ENCODE measurements at places on chromosomes 7 and 10.

- no peak for DNase-seq
Measured at GRCh38 chr10:24207341-24207740, 1.6 kb upstream of the KIAA1217 start.

DNA sequence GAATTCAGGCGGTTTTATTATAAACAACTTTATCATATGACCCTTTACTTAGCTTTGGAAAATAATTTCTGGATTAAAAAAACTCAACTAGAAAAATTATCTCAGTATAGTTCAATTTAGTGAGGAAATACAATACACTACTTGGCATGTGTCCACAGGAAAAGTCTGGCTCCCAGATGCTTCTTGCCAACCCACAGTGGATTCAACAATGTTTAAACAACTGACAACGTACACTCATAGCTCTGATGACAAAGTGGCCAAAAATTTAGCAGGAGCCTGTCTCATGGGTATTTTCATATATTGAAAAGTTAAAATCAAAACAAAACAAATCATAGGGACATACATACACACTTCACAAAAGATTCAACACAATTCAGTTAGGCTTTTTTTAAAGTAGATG is 158.8 kb downstream of the SKAP2 start:
- DNase-seq: peak; percentile 71

- DNase-seq: no peak
Measured at GRCh38 chr10:86391236-86391840, 24.7 kb upstream of the GRID1 start.

GRCh38 chr7:116316838-116317628 is 106.7 kb downstream of the TES start:
- peak; percentile 89 for DNase-seq

- no peak for DNase-seq
Measured at GRCh38 chr7:44505595-44505994, 15.1 kb upstream of the NUDCD3 start.

GRCh38 chr10:4343091-4343490 is 482.9 kb upstream of the AKR1E2 start:
- no peak for DNase-seq

GRCh38 chr7:6578114-6579084 is 1.1 kb downstream of the ZDHHC4 start:
- DNase-seq: peak; percentile 83

GRCh38 chr10:77661100-77661499 is 23.5 kb upstream of the KCNMA1 start:
- DNase-seq: no peak

DNA sequence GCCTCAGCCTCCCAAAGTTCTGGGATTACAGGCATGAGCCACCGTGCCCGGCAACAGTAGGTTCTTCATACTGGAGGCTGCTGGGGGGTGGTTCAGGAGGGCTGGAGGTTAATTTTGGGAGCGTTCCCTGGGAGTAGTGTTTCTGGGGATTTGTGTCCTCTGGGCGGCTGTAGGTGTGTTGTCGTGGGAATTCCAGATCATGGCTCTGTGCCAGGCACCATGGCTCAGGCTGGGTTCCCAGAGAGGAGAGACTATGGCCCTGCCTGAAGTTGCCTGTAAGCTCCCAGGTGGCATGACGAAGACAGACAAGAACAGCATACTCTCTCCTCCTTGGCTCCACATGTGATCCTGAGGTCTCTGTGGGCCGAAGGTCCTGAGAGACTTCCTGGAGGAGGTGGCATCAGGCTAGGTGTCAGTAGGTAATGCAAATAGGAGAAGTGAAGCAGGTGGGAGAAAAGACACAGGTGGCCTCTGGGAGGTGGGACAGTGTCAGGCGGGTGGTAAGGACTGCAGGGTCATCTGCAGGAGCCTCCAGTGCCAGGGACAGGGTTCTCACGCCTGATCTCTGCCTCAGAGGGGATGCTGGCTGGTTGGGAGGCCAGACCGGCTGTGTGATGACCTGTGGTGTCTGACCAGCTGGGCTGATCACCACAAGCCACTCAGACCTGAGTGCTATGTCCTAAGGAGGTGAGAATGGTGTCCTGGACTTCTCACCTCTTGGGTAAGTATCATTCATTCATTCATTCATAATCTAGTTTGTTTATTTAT is 18.7 kb downstream of the CLIP2 start:
- DNase-seq: peak; percentile 53

DNA sequence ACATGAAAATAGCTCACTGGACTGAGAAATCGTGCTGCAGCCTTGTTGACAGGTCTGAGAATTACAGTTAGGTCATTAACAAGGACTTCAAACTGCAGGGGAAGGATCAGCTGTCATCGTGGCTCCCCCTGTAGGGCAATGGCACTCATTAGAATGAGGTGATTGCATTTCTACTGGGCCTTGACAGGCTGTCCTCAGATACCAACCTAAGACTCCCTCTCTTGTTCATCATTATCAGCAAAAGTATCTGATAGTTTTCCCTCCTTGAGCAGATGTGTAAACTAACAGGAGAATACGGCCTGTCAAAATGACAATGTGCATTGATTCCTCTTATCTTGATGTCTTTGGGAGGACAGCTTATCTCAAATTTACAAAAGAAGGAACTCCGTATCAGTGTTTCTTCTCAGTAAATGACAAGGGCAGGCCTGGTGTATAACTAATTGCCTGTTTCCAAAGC is 648.5 kb upstream of the LRRN3 start:
- DNase-seq: no peak

DNA sequence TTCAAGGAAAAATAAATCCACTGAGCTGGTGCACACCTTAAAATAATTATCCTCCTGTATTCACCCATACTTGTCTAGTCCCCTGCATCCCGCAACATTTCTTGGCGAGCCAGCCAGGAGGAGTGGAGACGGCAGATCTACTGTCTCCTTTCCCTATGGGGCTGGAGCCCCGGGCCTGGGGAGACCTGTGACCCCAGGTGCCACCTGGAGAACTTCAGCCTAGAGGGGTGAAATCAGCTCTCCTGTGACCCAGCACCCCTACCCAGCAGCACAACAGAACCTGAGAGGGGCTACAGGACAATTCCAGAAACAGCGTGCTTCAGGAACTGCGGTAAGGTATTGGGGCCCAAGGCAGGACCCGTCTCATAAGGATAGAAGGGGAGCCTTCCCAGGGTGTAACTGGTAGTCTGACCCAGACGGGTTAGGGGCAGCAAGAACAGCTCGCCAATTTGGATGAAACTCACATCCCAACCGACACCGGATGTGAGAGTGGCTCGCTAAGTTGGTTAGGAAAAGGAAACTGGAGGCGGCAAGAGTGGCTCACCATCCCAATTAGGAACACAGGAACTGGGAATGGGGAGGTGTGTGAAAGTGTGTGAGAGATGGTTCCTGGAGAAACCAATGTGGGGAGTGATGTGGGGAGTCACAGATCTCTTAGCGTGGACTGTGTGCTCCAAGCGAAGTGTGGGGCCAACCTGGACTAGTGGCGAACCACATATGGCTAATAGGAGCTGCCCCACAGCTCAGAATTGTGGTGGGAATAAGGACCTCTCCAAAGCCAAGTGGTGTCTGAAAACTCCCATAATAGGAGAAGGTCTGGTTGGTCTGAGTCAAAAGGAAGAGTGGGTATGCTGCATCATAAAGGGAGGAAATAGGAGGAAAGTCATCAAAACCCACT is 15.1 kb upstream of the DENND2A start:
- no peak for DNase-seq

DNA sequence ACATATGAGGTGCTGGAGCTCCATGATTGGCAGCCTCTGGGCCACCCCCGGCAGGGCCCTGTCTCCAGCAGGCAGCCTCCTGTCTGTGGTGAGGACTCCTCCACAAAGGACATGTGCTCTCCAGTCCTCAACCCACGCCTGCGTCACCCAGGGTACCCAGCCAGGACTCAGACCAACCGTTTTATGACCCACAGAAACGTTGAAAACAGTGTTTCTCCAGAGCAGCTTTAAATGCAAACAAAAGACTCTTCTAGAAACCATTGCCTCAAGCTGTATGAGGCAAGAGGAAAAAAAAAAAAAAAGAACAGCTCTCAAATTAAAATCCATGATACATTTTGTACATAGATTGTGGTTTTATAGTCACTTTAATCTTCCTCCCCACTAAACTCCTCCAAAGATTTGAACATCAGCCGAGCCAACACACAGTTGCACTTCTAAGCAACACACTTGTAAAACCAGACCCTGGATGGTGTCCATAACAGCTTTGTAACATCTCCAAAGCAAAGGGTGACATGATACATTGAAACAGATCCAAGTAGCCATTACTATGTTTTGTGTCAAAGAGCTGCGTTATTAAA is 175.0 kb upstream of the LYZL2 start:
- peak; percentile 79 for DNase-seq

- DNase-seq: peak; percentile 61
Measured at GRCh38 chr7:116633131-116633988, 38.6 kb upstream of the MET start.

- no peak for DNase-seq
Measured at GRCh38 chr10:84201244-84201606, 6.9 kb downstream of the CDHR1 start.

DNA sequence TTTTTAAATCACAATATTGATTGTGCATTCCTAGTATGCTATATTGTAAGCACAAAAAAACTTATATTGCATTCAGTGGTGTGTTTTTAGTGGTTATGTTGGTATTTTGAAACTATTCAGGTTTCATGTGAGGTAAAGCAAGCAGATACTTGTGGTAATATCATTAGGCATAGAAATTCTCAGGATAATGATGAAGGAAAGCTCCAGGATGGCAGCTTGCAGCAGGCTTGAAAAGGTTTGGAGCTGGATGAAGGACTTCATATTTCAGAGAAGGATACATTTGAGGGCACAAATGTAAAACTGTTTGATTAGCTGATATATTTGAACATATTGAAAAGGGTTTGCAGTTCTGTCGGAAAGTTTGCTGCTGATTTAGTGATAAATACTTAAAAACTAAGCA is 17.5 kb downstream of the TRIM24 start:
- no peak for DNase-seq

GRCh38 chr10:6283655-6284054 is 80.9 kb downstream of the PFKFB3 start:
- no peak for DNase-seq

GRCh38 chr10:24494236-24494635 is 229.5 kb downstream of the ARHGAP21 start:
- DNase-seq: no peak

- DNase-seq: no peak
Measured at GRCh38 chr7:82291931-82292330, 151.6 kb downstream of the CACNA2D1 start.

DNA sequence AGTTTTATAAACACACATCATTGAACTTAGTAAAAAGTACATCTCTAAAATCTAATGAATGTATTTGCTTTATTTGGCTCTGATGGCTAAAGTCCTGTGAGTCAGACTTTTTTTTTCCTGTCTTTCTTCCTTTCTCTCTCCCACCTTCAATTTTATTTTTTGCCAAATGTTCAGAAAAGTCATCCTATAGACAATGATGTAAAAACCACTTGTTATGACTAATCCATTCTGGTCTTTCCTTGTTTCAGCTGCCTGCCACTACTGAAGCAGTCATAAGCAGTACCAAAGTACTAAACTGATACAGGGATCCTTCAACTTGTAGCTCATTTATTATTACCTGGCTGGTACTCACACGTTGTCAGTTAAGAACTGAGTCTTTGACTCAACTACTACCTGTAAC is 23.9 kb downstream of the HECTD2 start:
- DNase-seq: no peak
